ENCODE measurements at places on chromosomes 3 and 15.
A peak's percentile ranks its signal among the peaks of the same experiment; 100 is the strongest.

DNA sequence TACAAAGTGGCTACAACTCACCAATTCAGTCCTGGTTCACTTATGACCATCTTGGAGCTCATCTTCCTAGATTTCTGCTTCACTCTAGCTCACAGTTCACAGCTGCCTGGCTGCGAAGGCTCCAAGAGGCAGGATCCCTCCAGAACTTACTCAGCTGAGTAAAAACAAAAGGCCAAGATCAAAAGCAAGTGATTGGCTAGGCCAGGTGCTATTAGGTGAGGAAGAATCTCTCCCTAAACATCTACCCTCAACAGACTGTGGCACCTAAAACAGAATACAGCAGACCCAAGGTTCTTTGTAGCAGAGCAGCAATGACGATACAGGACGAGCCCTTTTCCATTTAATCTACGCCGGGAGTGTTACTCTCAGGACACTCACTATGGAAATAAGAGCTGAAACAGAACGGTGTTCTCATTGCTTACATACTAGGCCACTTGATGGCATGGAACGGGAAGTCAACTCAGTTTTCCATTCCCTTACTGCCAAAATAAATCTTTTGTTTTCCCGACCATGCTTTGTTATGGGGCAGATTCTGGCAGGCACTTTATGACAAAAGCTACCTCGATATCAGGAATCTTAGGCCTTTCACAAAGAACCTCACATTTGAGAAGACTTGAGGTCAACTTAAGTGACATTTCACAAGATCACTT is 901 bp downstream of the ICE2 start:
- H3K36me3 ChIP-seq, result peaks cover 21% of the 10 kb centered on the region
- DNase-seq, result peak; percentile 39
- peak overlapping the region; percentile 87 for H3K4me3 ChIP-seq
- H3K27me3 ChIP-seq, result no peaks in the 10 kb centered on the region

DNA sequence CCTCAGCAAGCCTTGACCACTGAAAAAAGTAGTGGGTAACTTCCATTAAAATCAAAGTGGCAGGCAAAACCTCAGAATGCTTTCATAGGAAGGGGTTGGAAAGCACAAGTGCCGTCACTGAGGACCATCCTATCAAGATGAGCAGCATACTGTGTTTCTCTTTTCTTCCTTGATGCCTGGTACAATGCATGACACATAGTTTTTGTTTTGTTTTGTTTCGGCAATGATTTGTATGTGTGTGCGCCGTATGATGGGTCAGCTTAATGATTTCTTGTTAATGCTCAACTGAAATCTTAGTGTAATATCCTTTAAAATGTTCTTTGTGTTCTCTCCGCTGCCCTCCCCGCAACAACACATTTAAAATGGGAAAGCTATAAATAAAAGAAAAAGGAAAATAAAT is 476.4 kb upstream of the KCNMB2 start:
- H3K27ac ChIP-seq, result no peak overlapping the region
- no peaks in the 10 kb centered on the region for H3K4me1 ChIP-seq
- DNase-seq, result no peak
- no peaks in the 10 kb centered on the region for H3K27me3 ChIP-seq
- no peaks in the 10 kb centered on the region for H3K36me3 ChIP-seq

DNA sequence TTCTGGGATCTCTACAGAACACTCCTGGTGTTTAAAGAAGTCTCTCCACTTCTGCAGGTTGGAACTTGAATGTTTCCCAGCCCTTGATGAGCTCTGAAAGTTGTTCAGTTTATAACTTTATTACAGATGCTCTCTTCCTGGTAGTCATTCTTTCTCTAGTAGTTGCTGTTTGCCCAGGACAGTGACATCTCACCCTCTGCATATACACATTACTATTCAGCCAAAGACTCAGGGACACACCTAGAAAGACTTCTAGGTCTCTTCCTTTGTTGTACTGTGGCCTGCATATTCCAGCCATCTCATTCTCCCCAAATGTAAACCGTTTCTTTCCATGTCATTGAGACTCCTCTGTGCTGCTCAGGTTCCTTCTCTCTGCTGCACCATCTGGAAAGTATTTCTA is 76.7 kb downstream of the MITF start:
- no peaks in the 10 kb centered on the region for H3K27me3 ChIP-seq
- no peak overlapping the region for H3K4me3 ChIP-seq
- H3K27ac ChIP-seq, result no peak overlapping the region
- H3K4me1 ChIP-seq, result no peaks in the 10 kb centered on the region
- no peaks in the 10 kb centered on the region for H3K36me3 ChIP-seq

- no peaks in the 10 kb centered on the region for H3K27me3 ChIP-seq
- no peaks in the 10 kb centered on the region for H3K36me3 ChIP-seq
- H3K4me3 ChIP-seq, result no peak overlapping the region
- H3K4me1 ChIP-seq, result no peaks in the 10 kb centered on the region
- peak; percentile 56 for DNase-seq
These were observed 42.2 kb downstream of the SV2B start for GRCh38 chr15:91142106-91142744.

- H3K4me3 ChIP-seq, result peak overlapping the region; percentile 51
- 0 out of 2 replicates have a peak overlapping the region, but pooled peaks have one; percentile 46 for H3K27ac ChIP-seq
- DNase-seq, result peak; percentile 21
- peaks cover 27% of the 10 kb centered on the region for H3K4me1 ChIP-seq
These were observed 57.9 kb downstream of the CMSS1 start for GRCh38 chr3:99875581-99875928.

DNA sequence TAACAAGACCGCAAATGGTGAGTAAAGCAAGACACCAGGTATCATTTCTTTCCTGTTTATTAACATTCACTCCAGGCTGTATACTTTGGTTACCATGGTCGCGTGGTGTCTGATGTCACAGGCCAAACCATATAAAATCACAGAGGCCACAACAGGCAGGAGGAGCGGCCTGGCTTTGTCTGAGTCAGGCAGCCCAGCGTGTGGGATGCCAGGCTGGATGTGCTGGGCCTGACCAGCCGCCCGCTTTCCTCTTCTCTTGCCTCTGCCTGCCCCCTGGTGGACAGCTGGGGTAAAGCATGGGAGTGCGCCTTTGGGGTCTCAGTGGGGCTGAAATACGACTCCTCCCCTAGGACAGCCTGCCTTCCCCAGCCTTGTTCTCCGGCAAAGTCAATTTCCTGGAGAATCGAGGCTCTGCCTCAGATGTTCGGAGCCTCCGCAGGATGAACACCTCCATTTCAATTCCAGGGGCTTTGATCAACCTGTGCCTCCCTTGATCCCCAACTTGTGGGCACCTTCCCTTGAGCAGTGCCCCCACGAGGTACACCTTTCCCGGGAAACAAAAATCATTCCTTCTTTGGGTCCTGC is 78.2 kb downstream of the CCNL1 start:
- H3K27me3 ChIP-seq, result no peaks in the 10 kb centered on the region
- no peaks in the 10 kb centered on the region for H3K4me1 ChIP-seq
- H3K4me3 ChIP-seq, result 0 out of 2 replicates have a peak overlapping the region, but pooled peaks have one; percentile 17

DNA sequence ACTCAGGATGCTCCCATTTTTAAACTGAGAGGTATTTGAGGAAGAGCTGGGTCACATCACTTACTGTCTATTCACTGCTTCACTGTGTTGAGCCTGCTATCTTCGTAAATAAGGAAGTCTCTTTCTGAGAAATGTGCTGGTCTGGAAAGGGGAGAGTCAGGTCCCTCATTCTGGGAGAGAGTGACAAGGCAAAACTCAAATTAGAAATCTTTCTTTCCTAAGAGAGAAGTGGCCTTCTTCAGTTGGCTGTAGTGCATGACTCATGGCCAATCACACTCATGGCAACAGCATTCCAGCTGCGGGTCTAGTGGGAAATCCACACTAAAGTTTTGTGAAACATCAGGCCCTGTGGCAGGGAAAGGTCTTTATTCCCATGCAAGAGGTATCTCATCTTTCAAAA is 11.5 kb upstream of the TIMP4 start:
- H3K4me1 ChIP-seq, result no peaks in the 10 kb centered on the region
- no peak overlapping the region for H3K27ac ChIP-seq
- DNase-seq, result no peak
- no peak overlapping the region for H3K4me3 ChIP-seq
- no peaks in the 10 kb centered on the region for H3K27me3 ChIP-seq
- H3K36me3 ChIP-seq, result peaks cover 9% of the 10 kb centered on the region

GRCh38 chr15:70066447-70066846 is 31.3 kb downstream of the TLE3 start:
- DNase-seq, result no peak
- H3K36me3 ChIP-seq, result no peaks in the 10 kb centered on the region
- peaks cover 6% of the 10 kb centered on the region for H3K4me1 ChIP-seq
- H3K4me3 ChIP-seq, result no peak overlapping the region
